ENCODE measurements at places on chromosomes 1 and 21.

GRCh38 chr1:7940745-7941436 is at the start of gene TNFRSF9:
Gene TNFRSF9, minus strand, starts transcription at chr1:7940839. Its CDS starts 845 bp downstream, at chr1:7939994.
- peaks cover 10% of the 10 kb centered on the region for H3K36me3 ChIP-seq
- H3K4me1 ChIP-seq, result peaks cover 61% of the 10 kb centered on the region
- peak; percentile 88 for DNase-seq
- H3K4me3 ChIP-seq, result peak within 1 kb of the TSS; percentile 87
- H3K27me3 ChIP-seq, result peaks cover 24% of the 10 kb centered on the region
- peak within 1 kb of the TSS; percentile 93 for H3K27ac ChIP-seq

DNA sequence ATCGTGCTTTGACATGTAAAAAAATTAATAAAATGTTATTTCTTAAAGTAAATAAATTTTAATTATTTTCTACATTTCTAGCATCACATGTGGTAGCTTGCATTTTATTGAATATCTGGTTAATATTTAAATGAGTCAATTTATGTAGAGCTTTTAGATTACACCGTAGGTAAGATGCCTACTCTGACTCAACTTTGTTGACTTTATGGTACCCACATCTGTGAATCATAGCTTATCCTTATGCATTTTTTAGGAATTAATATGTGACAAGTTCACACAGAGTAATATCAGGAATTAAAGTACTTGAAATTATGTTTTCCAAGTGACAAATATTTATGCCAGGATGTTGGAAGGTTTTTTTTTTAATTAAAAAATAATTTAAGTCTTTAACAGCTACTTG is 120.7 kb downstream of the LEPR start:
- H3K4me3 ChIP-seq, result no peak overlapping the region
- no peak overlapping the region for H3K27ac ChIP-seq
- no peak for DNase-seq

DNA sequence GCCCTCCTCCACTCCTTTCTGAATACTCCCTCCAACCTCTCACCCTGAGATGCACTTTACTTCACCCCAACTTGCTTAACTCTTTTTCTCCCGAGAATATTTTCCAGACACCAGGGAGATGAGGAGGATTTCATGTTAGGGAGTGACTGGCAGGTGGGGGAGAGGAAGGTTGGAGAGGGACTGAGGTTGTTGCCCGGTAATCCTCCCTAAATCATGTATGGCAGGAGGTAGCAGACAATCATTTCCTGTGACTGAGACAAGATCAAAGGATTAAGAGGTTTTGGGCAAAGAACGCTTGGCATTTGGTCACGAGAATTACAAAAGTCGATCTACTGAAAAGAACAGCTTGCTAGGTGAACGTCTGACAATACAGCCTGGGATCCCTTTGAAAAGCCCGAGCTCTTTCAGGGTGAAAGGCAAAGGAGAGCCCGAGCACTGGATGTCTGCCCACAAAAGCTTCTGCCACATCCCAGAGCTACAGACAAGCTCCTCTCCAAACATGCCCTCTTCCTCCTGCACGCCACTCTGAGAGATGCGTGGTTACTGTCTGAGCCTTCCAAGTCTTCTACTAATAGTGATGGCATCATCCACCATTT is 154.1 kb downstream of the DAB1 start:
- H3K36me3 ChIP-seq, result no peaks in the 10 kb centered on the region
- H3K4me1 ChIP-seq, result no peaks in the 10 kb centered on the region
- DNase-seq, result no peak
- no peak overlapping the region for H3K4me3 ChIP-seq

DNA sequence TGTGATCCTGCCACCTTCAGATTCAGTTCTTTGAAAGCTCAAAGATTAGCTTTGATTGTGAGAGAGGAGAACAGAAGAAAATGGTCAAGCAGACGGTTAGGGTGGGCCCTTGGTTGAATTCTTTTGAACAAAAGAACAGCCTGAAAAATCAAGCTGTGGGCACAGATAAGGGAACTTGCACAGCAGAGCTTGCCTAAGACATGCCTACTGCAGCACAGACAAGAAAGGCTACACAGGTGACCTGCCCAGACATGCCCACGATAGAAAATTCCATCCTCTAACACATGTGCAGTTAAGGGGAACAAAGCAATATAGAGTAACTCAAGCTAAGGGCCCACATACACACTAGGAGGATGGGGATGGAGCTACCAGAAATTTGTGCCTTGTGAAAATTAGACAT is 512.5 kb upstream of the LRRC7 start:
- no peaks in the 10 kb centered on the region for H3K27me3 ChIP-seq
- DNase-seq, result no peak
- no peak overlapping the region for H3K27ac ChIP-seq
- no peak overlapping the region for H3K4me3 ChIP-seq
- H3K4me1 ChIP-seq, result no peaks in the 10 kb centered on the region

GRCh38 chr21:45892156-45892915 is 89.2 kb upstream of the COL6A1 start:
- no peak for DNase-seq
- peaks cover 36% of the 10 kb centered on the region for H3K4me1 ChIP-seq

GRCh38 chr1:206502812-206503211 is 4.5 kb upstream of the RASSF5 start:
- peaks cover 45% of the 10 kb centered on the region for H3K4me1 ChIP-seq
- DNase-seq, result no peak
- H3K27ac ChIP-seq, result no peak overlapping the region

Data from activated T-cell treated with anti-CD3 and anti-CD28 coated beads, Interleukin-2, amount 50 U/mL, for 72 hours (primary cell).